T1000 (cell line): ENCODE measurements at places on chromosomes 6 and 20.

DNA sequence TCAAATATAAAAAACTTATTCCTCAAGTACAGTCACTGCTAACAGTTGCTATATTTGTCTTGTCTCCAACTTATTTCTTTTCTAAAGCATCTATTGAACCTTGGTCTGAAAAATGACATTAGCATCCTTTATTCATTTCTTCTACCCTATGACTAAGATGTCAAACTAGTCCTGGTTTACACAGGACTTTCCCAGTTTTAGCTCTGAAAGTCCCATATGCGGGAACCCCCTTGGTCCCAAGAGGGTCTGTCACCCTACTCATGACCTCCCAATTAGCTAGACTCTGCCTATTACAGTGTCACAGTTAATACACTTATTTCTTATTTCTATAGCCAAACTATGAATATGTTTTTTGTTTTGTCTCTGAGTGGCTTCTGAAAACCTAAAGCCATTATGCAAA, 37.1 kb downstream of the PLEKHG1 start:
- DNase-seq: no peak

DNA sequence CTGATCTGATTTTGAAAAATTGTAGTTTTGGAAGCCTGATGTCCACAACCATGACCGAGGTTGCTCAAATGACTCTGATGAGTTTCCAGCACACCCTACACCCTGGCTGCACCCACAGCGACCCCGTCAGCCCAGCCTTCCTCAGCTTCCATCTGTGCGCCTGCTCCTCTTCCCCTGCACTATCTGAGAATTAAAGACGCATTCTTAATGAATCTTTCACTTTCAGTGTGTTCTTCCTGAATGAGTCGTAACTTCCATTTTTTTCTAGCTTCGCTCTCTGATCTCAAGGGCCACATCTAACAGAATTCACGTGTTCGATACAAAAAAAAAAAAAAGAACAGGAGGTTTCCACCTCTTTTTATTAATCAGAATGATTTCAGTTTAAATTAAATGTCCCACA, 21.3 kb upstream of the RREB1 start:
- DNase-seq: no peak

- DNase-seq: no peak
These were observed 88.2 kb upstream of the MPC1 start for GRCh38 chr6:166470863-166471410.

- no peak for DNase-seq
These were observed 90.4 kb downstream of the SLC2A10 start for GRCh38 chr20:46799781-46800408.

DNA sequence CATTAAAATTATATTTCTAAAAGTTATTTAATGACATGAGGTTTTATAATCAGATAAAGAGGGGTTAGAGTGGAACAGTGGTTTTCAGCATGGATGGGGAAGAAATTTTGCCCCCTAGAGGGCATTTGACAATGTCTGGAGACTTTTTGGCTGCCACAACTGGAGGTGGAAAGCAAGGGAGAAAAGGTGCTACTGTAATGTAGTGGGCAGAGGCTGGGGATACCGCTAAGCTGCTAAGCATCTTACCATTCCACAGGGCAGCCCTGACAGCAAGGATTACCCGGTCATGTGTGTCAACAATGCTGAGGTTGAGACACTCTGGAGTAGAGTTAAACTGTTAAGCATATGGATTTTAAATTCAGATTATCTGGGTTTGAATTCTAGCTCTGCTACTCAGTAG, 52.9 kb upstream of the FABP7 start:
- no peak for DNase-seq

GRCh38 chr20:53866794-53867740, 203.3 kb downstream of the BCAS1 start:
- DNase-seq: no peak

DNA sequence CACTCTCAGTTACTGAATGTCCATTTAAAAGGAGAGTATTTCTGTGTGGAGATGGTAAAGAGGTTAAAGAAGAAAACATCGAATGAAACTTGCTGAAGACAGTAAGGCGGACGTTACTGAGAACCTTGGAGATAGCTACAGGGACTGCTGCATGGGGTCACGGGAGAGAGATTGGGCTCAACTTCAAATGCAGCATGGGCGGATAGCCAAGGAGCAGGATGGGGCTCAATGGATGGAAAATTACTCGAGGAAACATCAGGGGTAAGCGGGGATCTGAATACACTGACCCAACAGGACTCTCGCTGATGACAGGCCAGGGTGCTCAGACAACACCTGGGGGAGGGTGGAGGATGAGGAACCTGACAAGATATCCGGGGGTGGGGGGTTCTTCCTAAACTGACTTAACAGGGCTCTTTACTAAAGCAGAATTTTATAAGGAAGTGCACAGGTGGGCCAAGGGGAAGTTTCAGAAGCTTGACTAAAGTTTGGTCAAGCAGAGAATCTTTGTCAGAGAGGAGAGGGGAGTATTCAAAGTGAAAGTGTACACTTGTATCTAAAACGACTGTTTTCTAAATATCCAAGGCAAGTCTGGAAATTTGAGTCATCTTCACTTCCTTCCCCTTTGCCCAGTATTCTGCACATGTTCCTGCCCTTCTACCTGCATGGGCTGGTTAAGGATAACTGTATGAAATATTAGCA, 22.8 kb downstream of the ECT2L start:
- DNase-seq: no peak

DNA sequence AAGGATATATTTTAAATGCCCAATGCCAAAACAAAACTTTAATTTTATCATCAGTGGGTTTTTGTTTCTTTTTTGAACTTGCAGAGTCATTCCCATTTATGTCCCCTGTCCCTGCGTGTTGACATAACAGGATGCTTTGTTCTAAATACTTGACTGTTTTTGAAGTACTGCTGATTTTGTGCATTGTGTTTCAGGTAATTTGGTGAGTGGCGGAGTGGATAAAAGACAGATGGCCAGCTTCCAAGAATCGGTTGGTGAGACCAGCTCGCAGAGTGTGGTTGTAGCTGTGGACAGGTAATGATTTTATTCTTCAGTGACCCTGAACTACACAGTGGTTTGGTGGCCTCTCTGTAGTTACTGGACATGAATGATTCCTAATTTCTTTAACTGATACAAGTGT, 50.5 kb upstream of the CSE1L start:
- no peak for DNase-seq

GRCh38 chr20:25030649-25031207, 27.2 kb downstream of the ACSS1 start:
- no peak for DNase-seq

DNA sequence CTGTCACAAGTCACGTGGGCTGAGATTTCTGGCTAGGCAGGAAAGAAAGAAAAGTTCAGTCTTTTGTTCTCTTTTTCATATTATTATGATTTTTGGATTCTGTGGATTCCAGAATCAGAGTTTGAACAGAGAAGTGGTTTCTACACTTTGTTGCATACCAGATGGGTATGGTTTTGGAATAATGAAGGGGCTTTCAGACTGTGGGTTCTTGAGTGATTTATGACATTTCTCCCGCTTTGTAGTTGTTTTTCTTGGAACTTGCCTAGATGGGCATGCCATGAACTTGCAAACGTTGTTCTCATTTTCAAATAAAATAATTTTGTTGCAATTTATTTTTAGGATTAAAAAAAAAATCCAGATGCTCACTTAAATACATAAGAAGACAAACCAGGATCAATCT, 34.4 kb downstream of the CBFA2T2 start:
- no peak for DNase-seq

- no peak for DNase-seq
These were observed 16.7 kb upstream of the ZFAND3 start for GRCh38 chr6:37802810-37803209.

DNA sequence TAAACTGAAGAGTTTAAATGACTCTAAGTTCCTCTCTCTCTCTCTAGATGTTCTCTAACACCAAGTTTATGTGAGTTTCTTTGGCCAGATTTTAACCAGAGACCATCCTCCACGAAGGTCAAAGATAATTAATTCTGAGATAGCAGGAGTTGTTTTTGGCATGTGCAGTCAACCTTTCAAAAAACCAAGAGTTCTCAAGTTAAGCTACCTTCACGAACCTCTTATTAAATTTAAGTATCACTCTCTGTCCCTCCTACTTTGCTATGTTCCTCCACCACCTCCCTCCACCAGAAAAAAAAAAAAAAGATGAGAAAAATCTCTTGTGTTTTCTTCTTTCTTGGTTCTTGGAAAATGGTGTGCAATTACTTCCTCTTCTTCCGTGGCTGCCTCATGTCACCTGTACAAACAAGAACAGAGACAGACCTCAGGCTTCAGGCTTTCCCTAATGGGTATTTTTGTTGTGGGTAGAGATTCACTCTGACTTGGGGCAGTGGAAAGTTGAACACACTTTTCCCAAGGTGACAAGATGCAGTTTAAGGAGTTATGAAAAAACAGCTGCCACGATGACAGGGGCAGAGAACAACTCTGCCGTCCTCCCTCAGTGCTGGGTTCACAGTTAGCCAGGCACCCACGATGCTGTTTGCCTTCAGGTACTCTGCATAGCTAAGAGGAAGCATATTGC, 64.3 kb downstream of the ADTRP start:
- no peak for DNase-seq

GRCh38 chr20:23340524-23340923, 10.1 kb upstream of the NXT1 start:
- no peak for DNase-seq

- DNase-seq: no peak
These were observed 2.2 kb upstream of the TFAP2A start for GRCh38 chr6:10416863-10417641.

DNA sequence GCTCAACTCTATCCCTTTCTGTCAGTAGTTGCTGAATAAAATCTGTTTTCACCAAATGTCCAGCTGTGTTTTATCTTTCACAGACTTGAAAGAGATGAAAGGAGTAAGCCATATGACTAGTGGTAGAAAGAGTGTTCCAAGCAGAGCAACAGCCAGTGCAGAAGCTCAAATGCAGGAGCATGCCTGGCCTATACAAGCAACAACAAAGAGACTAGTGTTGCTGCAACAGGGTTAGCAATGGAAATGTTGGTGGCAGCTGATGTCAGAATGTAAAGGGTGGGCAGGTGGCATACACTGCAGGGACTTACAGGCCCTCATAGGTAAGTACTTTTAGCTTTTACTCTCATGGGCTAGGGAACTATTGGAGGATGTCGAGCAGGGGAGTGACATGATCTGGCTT, 5.2 kb upstream of the HINT3 start:
- DNase-seq: no peak

GRCh38 chr20:39651645-39652325, 689.6 kb downstream of the DHX35 start:
- no peak for DNase-seq

GRCh38 chr20:3865887-3866407, 19.3 kb downstream of the MAVS start:
- no peak for DNase-seq

- DNase-seq: no peak
These were observed 136.7 kb downstream of the PHACTR3 start for GRCh38 chr20:59741073-59741472.

DNA sequence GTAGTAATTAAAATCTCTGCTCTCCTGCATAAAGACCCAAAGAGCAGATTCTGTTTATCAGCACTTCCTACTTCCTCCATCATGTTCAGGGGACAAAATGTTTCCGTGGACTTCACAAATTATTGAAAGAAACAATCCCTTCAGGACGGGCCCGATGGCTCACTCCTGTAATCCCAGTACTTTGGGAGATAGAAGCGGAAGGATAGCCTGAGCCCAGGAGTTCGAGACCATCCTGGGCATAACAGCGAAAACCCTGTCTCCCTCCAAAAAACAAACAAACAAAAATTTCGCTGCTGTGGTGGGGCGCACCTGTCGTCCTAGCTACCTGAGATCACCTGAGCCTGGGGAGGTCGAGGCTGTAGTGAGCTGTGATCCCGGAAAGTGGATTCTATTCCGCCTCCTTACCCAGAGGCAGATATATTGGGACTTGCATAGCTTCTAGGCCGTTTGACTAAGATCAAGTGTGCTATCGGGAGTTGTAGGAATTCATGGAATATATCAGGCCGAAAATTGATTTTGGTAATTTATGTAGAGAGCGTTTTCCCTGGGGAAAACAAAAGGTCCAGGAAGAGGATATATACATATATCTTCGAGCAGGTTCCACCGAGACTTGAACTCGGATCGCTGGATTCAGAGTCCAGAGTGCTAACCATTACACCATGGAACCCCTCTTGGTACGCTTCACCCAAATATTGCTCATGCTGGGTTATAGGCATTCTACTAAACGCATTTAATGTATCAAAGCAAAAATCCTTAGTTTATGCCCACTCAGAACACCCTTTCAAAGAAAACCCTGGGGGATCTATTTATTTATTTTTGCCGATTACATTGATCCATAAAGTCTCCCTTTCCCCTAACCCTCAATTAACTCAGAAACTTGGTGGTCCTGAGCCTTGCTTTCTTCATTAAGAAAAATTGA, 74.5 kb upstream of the ZNF184 start:
- DNase-seq: peak; percentile 22

GRCh38 chr20:36805396-36805795, 31.8 kb upstream of the DSN1 start:
- DNase-seq: no peak

DNA sequence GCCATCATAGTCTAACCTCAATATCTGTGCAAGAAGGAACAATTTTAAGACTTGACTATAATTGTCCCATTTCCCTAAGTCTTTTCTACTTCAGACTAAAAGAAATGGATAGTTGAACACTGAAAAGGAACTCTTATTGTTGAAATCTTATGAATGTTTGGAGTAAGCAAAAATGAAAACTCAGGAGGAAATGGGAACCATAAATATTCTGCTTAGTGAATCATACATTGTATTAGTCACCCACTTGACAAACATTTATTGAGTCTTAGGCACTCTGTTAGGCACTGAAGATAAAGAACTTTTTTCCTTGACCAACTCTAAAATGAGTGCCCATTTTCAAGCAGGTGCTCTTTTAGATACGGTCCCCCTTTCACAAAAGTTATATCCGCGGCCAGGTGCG, 8.7 kb downstream of the CCDC170 start:
- no peak for DNase-seq
